ENCODE measurements at places on chromosomes 1 and 21.

DNA sequence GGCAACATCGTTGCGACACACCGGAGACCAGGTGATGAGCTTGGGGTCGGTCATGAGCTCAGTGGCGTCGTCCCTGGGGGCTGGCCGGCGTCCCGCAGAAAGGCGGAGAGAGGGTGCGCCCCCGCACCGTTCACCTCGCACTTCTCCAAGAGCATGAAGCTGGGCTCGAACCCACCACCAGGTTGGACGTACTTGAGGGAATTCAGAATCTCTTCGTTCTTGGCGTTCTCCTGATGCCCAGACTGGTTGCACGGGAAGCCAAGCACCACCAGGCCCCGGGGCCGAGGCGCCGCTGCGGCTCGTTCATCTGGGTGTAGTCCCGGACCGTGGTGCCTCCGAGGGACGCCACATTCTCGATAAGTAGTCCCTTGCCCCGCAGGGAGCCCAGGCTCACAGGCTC, 176.6 kb upstream of the ADAMTS5 start:
- no peak for DNase-seq

DNA sequence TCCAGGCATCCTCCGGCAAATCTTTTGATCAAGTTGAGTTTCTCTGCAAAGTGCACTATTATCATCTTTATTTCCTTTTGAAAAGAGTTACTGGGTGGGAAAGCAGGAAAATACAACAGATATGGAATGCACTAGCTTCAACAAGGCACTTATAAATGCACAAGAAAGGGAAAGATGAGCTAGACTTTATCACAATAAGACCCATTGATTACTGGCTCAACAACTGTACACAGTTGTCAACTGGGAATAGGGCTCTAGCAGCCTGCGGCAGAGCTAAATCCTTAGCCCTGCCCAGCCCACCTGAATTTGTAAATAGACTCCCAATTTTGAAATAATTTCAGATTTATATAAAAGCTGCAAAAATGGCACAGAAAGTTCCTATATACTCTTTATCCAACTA, 111.4 kb downstream of the CSMD2 start:
- DNase-seq: no peak

DNA sequence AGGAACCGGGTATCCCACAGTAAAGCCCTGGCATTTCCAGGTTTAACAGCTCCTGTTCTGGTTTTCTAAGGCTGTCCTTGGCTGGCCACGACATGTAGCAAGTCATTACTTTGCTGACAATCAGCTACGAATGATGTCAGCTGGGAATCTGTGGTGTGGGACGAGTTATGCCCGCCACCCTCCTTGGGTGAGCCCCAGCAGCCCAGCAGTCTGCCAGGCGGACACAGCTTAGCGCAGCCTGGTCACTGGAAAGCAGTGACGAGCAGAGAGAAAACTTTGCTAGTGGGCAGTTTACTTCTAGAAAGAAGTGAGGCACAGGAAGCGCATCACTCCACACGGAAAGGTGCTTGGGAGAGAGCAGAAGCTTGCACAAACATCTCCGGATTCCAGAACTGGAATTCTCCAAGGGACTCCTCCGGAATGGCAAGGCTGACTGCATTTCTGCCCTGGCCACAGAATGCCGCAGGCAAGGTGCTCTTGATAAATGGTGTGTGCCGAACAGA, 15.5 kb upstream of the ZNF436 start:
- DNase-seq: no peak

- no peak for DNase-seq
Observed at GRCh38 chr1:58570094-58570493, 7.0 kb downstream of the TACSTD2 start.

DNA sequence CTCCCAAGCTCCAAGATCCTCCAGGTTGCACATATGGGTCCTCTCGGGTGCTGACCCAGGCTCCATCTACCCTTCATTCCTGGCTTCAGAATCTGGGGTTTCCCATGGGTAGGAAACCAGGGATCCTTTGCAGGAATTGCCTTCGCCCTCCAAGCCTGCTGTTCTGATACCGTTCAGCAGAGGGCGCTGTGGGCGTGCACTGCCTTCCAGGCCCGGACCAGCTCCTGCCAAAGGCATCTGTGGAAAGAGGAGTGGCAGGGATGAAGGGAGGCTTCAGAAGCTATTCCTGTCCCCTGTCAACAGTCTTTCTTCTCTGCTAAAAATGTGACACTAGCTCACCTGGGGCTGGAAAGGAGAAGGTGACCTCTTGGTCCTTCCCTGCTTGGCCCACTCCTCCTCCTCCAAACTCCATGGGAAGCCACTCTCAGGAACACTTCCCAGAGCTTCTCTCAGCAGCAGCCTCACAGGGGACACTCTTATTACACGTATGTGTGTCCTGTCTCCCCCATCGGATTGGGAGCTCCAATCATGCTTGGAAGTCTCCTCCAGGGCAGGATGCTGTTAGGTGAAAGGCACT, 71.2 kb downstream of the VWA5B1 start:
- no peak for DNase-seq

DNA sequence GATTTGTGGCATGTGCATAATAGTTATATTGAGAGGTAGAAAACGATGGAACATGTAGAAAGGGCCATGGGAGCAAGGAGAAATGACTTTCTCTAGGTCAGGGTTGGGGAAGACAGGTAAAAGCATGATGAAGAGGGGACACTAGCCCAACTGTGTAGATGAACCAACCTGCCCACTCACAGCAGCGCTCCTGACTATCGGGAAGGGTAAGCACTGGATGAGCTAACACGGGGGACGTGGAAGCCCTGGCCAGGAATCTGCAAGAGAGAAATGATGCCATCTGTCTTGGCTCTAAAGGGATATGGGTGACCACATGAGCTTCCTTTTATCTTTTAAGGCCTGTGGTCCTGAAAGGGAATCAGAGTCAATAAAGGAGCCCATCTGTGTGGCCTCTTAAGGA, 36.2 kb upstream of the TMEM125 start:
- DNase-seq: no peak

GRCh38 chr1:27872802-27873551, 633 bp downstream of the THEMIS2 start:
- peak; percentile 17 for DNase-seq

DNA sequence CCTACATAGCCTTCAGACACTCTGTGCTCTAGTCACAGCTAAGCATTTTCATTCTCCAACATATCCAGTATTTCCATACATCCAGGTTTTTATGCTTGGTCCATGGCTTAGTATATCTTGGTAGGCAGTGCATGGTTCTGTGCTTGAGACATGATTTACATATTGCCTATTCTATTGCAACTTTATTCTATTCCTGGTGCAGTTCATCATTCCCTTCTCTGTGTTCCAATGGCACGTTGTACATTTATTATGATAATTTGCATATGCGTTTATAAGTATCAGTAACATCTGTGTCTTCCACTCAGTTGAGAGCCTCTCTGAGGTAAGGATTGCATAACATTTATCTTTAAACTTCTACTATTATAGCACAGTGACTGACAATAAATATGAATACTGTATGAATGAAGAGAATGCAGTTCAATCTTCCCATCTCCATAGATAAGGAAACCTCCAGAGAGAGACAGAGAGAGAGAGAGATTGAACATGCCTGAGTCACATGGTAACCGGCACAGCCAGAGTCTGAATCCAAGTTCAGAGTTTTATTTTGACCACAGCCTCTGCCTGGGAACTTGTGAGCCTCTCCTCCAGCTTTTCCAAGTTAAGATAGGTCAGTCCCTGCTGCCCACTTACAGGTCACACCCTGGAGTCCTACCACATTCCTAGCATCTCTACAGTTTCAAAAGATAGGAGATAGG, 41.5 kb downstream of the PLPPR5 start:
- no peak for DNase-seq
